ENCODE measurements at places on chromosomes 3 and 15. TPM values are rescaled to one million over a fixed set of nuclear protein-coding genes. Genes with fewer than 3 reads are reported as not detected.

The SNTN gene
- total RNA-seq = not detected

The LRTM1 gene
- total RNA-seq = not detected

The ROPN1 gene
- not detected for total RNA-seq

The GPR15 gene
- total RNA-seq = not detected

The C3orf80 gene
- not detected for total RNA-seq

The NEIL1 gene
- total RNA-seq = 8.0 TPM

The TMEM41A gene
- total RNA-seq = 7.0 TPM

The AMOTL2 gene
- total RNA-seq = 41.6 TPM

The SMCO1 gene
- not detected for total RNA-seq

The SLC38A3 gene
- under 0.01 TPM for total RNA-seq

The KBTBD13 gene
- not detected for total RNA-seq

The TRIM42 gene
- total RNA-seq = not detected

The PARP15 gene
- 0.39 TPM for total RNA-seq

The ATG7 gene
- 42.7 TPM for total RNA-seq

The WNT5A gene
- total RNA-seq = 5.8 TPM

The SERINC4 gene
- total RNA-seq = not detected

The CAMK2N2 gene
- not detected for total RNA-seq

The PLSCR4 gene
- 569 TPM for total RNA-seq

The TEX264 gene
- 28.9 TPM for total RNA-seq

The B2M gene
- 2,154 TPM for total RNA-seq

The CCR3 gene
- total RNA-seq = not detected

The NRG4 gene
- not detected for total RNA-seq

The TIMP4 gene
- 0.51 TPM for total RNA-seq

The TMCO5A gene
- total RNA-seq = not detected

The GNB4 gene
- total RNA-seq = 60.8 TPM

The CDHR4 gene
- not detected for total RNA-seq

The ACSBG1 gene
- total RNA-seq = not detected

The ZNF639 gene
- 29.0 TPM for total RNA-seq

The RETNLB gene
- total RNA-seq = not detected

The ANKRD34C gene
- total RNA-seq = not detected

The CLDN18 gene
- total RNA-seq = not detected

The BAHD1 gene
- 9.4 TPM for total RNA-seq

The CCR4 gene
- total RNA-seq = under 0.01 TPM

The KY gene
- total RNA-seq = not detected

The IL17RE gene
- total RNA-seq = 0.13 TPM

The CKMT1B gene
- total RNA-seq = not detected

The FANCD2OS gene
- not detected for total RNA-seq

The FNDC3B gene
- total RNA-seq = 101 TPM

The ZNF501 gene
- 4.2 TPM for total RNA-seq

The KCNH8 gene
- under 0.01 TPM for total RNA-seq

The MPI gene
- total RNA-seq = 38.9 TPM

The PLSCR1 gene
- 123 TPM for total RNA-seq

The DPPA2 gene
- total RNA-seq = not detected

The GOLGA6L22 gene
- total RNA-seq = not detected

The LRRC15 gene
- total RNA-seq = 0.51 TPM

Data from dermis microvascular lymphatic vessel endothelial cell (primary cell).